ENCODE measurements at places on chromosomes 5 and 9. TPM values are rescaled to one million over a fixed set of nuclear protein-coding genes. Genes with fewer than 3 reads are reported as not detected.
A peak's percentile ranks its signal among the peaks of the same experiment; 100 is the strongest.

GRCh38 chr9:77903666-77904285, 127.8 kb downstream of the GNAQ start:
- DNase-seq, result no peak

- no peak for DNase-seq
Observed at GRCh38 chr5:57492632-57493031, 10.0 kb upstream of the ACTBL2 start.

- DNase-seq, result no peak
Observed at GRCh38 chr5:97547999-97548738, 365.1 kb upstream of the RIOK2 start.

GRCh38 chr9:95764533-95765319, 110.8 kb upstream of the ERCC6L2 start:
- no peak for DNase-seq

GRCh38 chr9:109967651-109968642, 187.9 kb downstream of the PALM2AKAP2 start:
- no peak for DNase-seq

DNA sequence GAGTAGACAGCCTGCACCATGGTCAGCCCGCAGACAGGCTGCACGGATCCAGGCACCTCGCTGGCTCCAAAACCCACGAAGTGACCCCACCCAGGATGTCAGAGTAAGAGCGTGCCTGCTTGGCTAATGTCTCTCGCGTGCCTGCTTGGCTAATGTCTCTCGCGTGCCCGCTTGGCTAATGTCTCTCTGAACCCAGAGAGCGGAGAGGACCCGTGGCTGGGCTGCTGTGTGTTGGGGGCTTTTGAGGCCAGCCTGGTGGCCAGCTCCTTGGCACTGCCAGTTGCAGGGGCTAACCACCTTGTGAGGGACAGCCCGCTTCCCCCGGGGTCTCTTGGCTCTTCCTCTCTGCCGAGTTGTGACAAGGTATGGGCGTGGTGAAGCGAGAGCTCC, 8.9 kb upstream of the RXRA start:
- DNase-seq, result no peak

- no peak for DNase-seq
Observed at GRCh38 chr9:79813258-79813638, 241.5 kb downstream of the TLE4 start.

DNA sequence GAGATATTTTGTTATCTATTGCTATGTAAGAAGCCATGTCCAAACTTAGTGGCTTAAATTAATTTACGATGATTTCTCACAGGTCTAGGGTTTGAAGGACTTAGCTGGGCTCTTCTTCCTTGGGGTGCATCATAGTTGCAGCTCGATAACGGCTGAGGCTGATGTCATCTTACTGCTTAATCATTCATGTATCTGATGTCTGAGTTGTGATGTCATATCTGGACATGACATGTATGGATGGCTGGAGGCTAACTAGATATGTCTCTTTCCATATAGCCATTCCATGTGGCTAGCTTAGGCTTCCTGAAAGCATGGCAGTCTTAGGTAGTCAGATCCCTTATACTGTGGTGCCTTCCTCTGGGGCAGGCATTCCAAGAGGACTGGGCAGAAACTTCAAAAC, 31.6 kb downstream of the ADGRV1 start:
- no peak for DNase-seq

DNA sequence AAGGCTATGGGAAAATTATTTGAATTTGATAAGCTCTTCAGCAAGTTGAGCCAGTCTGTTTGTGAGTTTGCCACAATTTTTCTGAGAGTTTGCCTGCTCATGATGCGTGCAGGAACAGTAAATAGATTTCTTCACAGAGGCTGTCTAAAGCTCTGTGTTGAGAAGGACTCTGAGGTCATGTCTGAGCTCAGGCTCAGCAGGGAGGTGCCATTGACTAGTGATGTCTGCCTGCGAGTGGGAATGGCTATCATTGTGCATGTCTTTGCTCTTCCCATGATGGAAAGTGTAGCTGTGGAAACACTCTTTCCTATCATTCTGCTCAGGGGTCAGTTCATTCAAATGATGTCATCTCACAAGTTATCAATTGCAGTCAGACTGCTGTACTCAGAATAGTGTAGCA, 142.8 kb downstream of the RASEF start:
- no peak for DNase-seq

- no peak for DNase-seq
Observed at GRCh38 chr9:87950765-87951488, 23.4 kb downstream of the CDK20 start.

DNA sequence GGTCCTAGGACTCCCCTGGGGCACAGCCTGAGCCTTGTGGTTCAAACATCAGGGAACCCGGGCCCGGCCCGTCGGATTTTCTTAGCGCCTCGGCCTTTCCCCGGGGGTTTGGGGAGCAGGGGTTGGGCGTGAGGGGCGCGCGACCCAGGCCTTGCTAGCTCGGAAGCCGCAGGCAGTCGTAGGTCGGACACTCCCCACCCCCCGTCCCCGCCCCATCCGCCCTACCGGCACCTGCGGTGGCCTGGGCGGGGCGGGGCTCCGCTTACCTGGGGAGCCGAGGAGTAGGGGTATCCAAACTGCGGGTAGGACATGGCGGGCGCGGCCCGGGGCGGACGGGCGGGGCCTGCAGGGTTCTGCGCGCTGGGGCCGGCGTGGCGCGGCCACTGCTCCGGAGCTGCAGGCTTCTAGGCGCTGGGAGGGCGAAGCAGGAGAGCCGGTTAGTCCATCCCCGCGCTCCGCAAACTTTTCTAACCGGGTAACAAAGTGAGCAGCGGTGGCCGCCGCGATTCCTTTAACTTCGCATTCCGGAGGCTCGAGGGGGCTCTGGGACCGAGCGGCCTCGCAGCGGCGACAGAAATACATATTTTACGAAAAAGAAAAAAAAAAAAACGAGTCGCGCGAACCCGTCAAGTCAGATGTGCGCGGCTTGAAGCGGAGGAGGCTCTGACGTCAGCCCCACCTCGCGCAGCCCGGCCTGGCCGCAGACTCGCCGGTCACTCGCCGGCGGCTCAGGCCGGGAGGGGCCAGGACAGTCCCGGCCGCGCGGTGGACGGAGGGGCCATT, at the start of gene IRX4:
IRX4 (minus strand) TSS at position 589 of the 783 bp plus-strand sequence; CDS start at position 311, 278 bp downstream.
- DNase-seq, result no peak

DNA sequence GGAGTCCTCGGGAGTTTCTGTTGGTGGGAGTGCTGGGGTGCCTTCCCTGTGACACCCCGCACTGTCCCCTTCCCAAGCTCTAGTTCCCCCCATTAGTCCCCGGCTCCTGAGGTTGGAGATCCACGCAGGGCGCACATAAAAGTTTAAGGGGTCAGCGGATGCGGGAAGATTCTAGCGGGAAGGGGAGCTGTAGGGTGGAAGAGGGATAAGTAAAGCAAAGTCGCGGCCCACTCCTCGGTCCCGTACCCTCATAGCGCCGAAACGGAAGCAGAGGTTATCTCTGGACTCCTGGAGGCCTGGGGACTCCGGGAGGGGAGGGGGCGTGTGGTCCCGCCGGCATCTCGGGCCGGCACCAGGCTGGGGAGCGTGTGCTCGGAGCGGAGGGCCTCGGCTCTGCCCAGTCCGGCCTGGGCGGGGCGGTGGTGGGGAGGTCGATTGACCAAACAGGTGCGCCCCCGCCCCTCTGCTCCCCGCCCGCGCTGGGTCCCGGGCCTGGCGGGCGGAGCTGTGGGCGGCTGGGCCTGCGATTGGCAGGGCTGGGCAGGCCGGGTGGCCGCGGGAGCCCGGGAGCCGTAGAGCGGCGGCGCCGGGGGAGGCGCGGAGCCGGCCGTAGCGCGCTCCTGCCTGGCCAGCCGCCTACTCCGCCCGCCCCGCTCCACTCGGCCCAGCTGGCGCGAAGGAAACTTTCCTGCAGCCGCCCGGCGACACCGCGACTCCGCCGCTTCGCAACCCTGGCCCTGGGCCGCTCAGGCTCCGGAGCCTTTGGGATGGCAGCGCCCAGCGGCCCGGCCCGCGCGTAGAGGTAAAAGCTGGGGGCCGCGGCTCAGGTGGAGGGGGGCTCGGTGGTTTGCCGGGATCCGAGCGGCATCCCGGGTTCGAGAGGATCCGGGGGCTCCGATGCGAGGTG, 52.2 kb upstream of the DAB2IP start:
- peak; percentile 78 for DNase-seq

DNA sequence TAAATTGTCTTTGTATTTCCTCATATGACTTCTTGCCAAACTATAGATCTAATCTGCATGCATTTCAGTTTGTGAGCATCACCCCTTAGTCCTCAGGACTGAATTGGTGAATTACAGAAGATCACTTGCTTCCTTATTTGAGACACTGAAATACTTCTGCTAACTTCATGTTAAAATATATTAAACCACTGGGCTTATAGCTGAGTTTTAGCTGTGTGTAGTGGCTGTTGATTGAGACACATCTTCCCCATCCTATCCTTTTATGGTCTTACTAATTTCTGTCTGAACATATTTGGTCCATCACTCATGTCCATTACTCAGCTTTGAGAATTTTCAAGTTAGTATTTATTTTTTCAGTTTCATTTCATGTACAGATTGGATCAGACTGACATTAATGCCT, 295.9 kb downstream of the PSAT1 start:
- no peak for DNase-seq

DNA sequence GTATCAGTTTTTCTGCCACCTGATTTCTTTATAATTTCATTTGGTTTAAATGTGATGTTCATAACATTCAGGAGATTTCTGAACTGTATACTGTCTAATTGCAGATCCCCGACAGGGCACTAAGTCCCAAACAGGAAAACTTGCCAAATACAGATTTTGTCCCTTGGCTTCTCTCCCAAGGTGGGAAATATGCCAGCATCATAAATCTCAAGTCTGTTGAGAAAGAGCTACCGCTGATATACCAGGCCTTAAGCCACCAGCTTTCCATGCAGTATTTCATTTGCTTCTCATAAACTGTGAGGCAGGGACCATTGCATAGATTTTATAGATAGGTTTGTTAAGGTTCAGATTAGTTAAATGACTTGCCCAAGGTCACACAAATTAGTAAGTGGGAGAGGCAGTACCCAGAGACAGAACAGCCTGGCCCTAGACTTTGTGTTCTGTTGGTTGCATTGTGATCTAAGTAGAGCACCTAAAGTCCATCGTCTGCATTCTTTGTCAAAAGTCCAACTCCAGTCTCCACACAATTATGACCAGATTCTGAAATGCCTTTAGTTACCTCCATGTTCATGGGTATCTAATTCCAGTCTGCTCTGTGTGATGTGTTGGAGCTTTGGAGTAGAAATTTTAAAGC, 16.2 kb downstream of the GPR21 start:
- DNase-seq, result no peak

- DNase-seq, result no peak
Observed at GRCh38 chr5:126004636-126005035, 418.6 kb upstream of the GRAMD2B start.

DNA sequence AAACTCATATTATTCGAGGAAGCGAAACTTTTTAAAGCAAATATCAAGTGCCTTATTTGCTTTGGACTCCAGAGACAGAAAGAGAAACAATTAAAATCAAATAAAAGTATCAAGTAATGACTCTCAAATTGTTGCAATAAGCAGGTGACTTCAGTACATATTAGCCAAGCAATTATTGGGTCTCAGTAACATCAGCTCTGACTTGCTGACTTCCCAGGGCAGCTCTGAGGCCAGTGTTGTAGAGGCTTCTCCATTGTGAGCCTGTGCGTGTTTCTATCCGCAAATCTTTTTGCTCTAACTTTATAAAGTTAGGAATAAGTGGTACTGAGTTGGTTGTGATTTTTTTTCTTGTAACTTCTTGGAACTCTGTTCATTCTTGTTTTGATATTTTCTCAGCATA, 186.8 kb upstream of the PRLR start:
- DNase-seq, result no peak

- DNase-seq, result no peak
Observed at GRCh38 chr5:41637424-41637823, 127.0 kb upstream of the PLCXD3 start.

GRCh38 chr5:179608131-179608581, 15.3 kb downstream of the HNRNPH1 start:
- DNase-seq, result no peak

DNA sequence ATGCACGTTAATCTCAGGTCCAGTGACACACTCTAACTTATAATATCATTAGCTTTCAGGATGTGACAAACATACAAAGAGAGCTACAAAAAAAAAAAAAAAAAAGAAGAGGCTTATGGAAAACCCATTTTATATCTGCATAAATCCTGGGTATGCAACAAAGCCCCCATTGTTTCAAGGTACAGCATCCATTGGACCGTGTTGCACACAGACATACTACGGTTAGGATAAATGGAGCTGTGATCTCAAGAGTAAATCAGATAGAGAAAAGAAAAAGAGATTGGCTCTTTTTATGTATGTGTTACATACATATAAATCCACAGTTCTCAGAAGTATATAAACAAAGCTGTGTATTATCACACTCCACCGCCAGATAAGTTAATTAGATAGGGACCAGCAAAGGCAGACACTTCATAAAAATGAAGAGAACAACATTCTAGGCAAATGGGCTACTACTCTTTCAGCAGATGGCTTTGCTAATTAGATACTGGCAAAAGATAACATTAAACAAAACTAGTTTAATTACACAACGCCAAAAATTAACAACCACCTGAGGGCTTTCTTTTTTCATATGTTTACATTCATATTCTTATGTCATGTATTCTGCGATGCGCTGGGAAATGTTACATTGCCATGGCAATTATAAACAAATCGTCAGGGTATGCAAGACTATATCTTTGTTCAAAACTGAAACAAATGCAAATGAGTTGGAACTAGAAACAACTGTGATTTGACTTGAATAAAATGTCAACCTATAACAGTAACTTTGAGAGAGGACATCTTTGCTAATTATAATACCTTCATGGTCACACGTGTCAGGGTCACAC, 304.2 kb downstream of the SEMA5A start:
- DNase-seq, result no peak

DNA sequence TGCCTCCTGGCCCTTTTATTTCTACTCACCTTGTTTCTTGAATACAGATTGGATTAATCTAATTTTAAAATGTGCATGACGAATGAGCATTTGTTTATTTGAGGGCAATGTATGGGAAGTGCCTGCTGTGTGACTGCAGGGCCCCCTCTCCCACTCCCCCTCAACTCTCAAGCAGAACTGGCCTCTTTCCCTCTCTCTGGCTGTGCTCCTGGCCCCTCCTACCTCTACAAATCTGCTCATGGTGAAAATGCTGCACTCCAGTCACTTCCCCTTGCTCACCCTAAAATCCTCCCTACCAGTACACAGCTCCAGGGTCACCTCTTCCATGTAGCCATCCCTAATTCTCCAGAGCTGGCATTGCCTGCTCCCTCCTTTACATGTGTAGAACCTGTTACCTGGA, 17.2 kb upstream of the NDST1 start:
- DNase-seq, result no peak

GRCh38 chr5:167731951-167732350, 559.5 kb upstream of the WWC1 start:
- no peak for DNase-seq

SLC34A3 gene
- 0.49 TPM for total RNA-seq

CCNJL gene
- 1.3 TPM for total RNA-seq

SLC6A3 gene
- total RNA-seq, result 0.23 TPM

GPX3 gene
- total RNA-seq, result 131 TPM

RMRP gene
- total RNA-seq, result 17,824 TPM

CDC20B gene
- 0.20 TPM for total RNA-seq

PCDHGA5 gene
- 3.3 TPM for total RNA-seq

TRAF1 gene
- total RNA-seq, result 7.9 TPM

PTGR1 gene
- 276 TPM for total RNA-seq

MCC gene
- total RNA-seq, result 12.2 TPM

ANXA1 gene
- 55.5 TPM for total RNA-seq

PCDHA12 gene
- 10.0 TPM for total RNA-seq

CAPSL gene
- total RNA-seq, result not detected

OMD gene
- total RNA-seq, result 4.8 TPM

ADGRD2 gene
- total RNA-seq, result not detected

EIF4EBP3 gene
- total RNA-seq, result 14.4 TPM

Measured in mucosa of gallbladder (tissue), 1 donor.